ENCODE measurements at places on chromosomes 2 and 18.

DNA sequence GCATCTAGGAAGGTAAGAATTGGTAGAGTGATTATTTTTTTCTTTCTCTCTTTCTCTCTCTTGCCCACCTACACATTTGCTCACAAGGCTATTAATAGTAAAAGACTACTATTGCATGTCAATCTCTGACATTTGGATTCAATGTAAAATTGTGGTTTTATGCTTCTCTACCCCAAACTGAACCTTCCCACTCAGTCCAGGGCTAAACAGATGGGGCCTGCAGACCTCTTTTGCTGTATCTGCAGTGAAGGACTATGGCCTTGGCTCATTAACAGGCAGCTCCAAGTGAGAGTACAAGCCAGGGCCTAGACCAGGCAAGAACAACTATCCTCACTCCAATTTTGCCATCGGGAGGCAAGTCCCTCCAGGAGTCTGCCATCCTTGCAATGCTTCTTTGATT lies 68.3 kb upstream of the ARL4C start:
- no peak for DNase-seq

GRCh38 chr2:145558617-145559350 lies 1038.9 kb upstream of the ZEB2 start:
- DNase-seq, result no peak

DNA sequence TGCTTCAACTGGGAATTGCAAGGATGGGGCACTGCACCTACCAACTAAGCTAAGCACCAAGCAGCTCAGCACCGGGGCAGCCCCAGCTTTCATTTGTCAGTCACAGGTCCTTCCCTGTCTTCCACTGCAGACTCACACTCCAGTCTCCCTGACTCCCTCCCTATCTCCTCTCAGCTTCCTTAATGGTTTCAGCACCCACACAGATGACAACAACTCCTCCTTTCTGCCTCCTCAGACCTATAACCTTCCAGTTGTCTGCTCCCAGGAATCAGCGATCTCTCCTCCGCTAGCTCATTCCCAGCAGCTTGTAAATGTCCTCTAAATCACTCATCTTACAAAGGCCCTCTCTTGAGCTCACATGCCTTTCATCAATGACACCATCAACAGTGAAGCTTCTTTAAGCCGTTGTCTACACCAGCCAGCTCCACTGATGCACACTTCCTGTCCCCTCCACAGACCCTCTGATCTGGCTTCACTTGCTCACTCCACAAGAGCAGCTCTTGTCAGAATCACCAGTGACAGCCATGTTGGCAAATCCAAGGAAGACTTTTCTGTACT lies 32.1 kb downstream of the CLASP1 start:
- DNase-seq, result no peak

DNA sequence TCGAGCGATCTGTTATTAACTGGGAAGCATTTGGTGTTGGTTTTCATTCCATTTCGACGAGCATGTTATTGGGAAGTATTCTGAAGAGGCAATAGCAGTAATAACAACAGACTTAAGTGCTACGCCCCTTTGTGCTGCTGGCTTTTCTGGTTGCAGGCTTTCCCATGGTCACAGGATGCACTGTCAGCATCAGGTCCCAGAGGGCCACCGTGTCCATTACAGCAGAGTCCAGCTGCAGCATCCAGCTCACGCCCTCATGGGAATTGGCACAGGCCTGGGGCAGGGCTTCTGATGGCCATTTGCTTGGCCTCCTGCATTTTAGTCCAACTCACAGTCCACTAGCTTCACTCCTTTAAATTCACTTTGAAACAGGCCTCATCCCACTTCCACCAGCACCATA lies 44.4 kb downstream of the BCL2L11 start:
- DNase-seq, result no peak

DNA sequence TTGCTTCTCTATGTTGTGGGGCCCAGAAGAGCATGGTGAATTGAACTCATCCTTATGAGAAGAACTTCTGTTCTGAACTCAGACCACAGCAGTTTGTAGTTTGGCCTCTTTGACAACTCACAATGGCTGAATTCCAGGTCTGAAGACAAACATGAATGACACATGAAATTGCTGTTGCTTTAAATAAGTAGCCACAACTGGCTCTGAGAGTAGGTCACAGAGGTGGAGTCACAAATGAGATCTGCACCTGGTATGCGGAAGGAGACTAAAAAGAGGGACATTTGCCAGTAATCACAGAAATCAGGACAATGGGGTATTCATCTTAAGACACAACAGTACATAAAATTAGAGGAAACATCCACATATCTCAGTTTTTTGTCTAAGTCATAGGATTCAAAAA lies 290.3 kb upstream of the MMADHC start:
- no peak for DNase-seq

DNA sequence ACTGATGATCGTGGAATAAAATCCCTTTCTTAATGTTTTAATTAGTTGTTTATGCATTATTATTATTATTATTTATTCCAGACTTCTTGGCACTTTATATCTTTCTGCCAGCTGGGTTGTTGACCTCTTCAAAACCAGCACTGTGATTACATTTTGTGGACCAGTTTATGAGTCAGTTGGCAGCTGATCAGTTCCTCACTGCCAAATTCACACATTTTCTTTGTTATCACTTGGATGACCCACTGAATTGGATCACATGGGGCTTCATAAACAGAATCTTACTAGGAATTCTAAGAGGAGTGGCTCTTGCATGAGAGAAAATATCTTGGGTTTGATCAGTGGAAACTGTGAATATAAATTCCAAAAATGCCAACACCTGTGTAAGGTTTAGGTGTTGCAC lies 321.8 kb upstream of the SPRED2 start:
- no peak for DNase-seq

DNA sequence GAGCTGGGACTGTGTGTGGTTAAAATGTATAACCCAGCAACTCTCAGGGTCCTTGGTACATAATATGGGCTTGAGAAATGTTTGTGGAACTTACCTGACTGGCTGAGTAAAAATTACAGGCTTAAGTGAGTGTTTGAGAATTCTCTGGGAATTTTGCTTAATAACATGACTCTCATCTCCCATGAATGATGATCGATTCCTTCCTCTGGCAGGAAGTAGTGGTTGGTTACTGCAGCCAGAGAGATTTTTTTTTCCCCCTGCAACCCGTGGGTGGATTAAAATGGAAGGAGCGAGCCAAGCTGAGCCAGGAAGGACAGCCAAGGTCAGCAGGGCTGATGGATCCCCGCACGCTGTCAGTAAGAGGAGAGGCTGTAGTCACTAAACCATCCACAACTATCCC lies 40.6 kb upstream of the RFX8 start:
- DNase-seq, result no peak

GRCh38 chr2:223999862-224000261 lies 39.2 kb downstream of the SERPINE2 start:
- no peak for DNase-seq

DNA sequence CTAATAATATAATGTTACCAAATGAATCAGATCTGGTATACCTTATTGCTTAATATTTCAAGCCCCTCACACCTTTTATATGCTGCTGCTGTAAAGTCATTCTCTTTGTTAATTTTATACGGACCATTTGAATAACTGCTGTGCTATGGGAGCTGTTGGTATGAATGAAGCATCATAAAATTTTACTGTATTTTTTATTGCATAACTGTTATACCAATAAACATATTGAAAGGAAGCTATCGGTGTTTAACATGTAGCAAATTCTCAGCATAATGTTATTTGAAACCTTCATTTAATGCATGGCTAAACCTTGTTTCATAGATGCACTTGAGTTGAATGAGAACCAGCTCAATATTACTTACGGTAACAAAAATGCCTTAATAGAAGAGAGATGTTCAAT lies 1040.3 kb downstream of the SOCS6 start:
- DNase-seq, result no peak

GRCh38 chr2:239236808-239237205 lies 164.0 kb downstream of the HDAC4 start:
- DNase-seq, result no peak

DNA sequence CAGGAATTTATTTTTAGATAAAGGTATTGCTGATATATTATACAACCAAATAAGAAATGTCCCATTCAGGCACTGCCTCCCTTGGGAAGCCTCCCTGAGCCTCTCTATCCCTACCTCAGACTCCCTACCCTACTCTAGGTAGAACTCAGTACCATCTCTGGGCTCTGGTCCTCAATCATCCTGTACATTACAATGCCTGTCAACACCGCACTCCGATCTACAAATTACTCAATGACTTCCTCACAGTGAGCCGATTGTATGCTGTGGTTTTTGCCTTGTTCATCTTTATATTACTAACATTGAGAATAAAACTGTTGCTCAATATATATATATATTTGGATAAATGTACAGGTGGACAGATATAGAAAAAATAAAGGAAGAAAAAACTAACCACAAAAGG lies 207.5 kb downstream of the STK39 start:
- DNase-seq, result no peak

- no peak for DNase-seq
These were observed 128.4 kb downstream of the LPIN1 start for GRCh38 chr2:11874861-11875260.

GRCh38 chr2:203559641-203560040 lies 24.5 kb upstream of the RAPH1 start:
- DNase-seq, result no peak

- no peak for DNase-seq
These were observed 540.9 kb downstream of the RNF144A start for GRCh38 chr2:7458066-7458465.

DNA sequence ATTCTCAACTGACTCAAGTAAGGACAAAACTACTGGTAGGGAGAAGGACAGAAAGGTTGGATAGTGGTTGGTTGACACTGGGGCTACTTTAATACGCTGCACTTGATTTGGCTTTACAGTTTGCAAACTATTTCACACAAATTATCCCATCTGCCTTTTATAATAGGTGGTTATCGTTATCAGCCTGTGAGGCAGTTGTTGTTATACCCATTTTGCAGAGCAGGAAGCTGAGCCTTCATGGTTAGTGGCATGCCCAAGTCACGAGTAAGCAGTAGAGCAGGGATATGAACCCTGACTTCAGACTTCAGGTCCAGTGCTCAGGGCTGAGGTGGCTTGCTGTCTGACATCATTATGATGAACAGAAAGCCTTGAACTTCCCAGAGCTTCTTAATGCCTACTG lies 5.3 kb downstream of the CTIF start:
- DNase-seq, result no peak

- DNase-seq, result no peak
These were observed 109.4 kb upstream of the TMEM200C start for GRCh38 chr18:6004683-6005082.

DNA sequence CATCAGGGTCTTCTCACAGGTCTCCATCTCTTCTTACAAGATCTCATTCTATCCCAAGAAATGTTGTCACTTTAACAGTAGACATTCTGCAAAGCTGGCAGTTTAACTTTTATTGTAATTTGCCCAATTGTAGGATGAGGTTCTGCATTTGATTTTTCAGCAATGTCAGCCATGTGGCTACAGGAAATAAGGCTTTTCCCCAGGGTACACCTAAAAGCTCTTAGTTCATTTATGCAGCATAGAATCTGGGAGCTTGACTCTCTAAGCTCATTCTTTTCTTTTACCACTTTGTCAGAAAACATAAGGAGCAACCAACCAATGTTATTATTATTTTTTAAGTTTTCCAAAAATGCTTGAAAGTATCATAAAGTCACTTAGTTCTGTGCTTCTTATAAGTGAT lies 123.4 kb downstream of the CALCRL start:
- no peak for DNase-seq

DNA sequence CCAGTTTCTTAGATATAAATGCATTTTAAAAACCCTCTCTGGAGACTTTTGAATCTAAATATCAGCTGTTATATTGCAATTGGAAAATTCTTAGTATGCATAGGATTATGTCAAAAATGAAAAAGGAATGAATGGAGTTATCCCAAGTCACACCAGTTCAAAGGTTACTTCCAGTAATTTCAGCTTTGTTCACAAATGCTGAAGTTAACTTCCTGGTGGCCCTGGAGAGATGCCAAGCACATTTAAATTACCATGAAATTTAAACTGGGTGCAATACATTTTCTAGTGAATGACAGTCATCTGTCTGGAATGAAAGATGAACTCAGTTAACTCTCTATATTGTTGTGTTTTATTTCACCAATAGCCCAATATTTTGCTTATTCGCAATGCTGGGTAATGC lies 753.9 kb downstream of the SUCLG1 start:
- no peak for DNase-seq

- no peak for DNase-seq
These were observed 25.3 kb upstream of the IL1RN start for GRCh38 chr2:113102133-113102532.

GRCh38 chr2:128501700-128502099 lies 183.0 kb upstream of the HS6ST1 start:
- DNase-seq, result no peak

DNA sequence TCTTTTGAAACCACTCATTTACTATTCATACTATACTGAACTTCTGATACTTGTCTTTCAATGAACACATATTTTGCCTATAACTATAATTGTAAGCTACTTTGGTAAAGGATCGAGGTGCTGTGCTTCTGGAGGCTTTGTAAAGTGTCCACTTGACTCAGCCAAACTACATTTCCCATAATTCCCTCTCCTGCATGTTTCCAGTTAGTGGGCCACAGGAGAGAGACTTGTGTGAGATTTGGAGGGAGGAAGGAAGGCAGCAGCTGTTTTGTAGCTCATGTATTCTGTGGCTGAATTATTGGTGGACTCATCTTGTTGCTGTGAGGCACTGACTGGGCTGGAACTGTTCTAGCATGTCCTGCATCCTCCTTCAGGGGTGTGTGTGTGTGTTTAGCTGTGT lies 328.8 kb downstream of the ARL6IP6 start:
- DNase-seq, result no peak

DNA sequence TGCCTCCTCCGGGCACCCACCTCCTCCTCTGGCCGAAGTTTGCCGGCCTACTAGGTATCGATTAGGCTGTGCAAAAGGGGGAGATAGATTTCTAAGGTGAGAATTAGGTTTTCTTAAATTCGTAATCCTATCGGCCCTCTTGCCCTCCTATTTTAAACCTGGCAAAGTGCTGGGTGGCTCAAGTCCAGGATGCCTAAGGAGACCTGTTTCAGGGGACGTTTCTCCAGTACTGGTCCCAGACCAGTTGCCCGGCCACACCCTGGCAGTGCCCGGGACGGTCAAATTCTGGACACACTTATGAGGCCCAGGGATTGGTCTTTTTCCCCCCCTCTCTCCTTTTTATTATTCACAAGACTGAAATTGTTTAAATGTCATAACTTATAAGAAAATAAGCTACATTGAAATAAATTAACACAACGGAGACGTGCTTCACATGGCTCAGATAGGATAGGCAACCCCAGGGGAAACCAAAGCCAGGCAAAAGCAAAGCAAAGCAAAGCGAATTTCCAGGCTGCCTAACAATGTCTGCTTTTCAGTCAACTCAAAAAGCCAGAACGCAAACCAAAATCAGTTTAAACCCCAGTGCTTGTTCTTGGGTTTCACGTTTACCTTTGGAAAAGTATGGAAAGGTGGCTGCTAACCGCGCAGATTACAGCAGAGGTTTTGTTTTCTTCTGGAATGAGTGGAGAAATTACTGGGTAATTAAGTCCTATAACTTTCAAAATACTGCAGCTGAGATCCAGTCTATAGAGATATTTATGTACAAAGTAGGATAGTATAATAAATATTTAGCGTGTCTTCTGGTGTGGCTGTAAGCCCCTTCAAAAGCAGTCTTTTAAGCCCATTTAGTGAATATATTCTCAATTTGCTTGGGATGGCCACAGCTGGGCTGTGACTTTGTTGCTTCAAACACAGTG lies 3.0 kb downstream of the GBX2 start:
- no peak for DNase-seq
